Epithelial cell of proximal tubule (primary cell): ENCODE measurements at places on chromosomes 16 and 17.

DNA sequence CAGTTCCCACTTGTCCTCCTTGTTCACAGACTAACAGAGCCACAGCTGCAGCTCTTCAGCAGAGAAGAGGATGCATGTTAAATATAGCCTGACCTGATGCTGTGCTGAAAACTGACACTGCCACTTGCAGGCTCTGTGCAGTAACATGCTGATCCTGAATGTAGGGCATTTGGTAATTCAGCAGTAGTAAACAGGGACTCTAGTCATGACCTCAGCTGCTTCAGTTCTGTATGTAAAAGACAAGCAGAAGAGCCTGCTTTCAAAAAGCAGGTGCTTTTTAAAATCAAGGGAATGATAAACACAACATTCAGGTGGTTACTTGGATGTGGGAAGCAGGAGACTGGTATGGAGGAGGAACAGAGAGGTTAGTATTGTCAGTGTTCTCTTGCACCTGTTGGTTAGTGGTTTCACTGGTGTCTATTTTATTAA is 33.8 kb downstream of the ESRP2 start:
- DNase-seq = no peak

DNA sequence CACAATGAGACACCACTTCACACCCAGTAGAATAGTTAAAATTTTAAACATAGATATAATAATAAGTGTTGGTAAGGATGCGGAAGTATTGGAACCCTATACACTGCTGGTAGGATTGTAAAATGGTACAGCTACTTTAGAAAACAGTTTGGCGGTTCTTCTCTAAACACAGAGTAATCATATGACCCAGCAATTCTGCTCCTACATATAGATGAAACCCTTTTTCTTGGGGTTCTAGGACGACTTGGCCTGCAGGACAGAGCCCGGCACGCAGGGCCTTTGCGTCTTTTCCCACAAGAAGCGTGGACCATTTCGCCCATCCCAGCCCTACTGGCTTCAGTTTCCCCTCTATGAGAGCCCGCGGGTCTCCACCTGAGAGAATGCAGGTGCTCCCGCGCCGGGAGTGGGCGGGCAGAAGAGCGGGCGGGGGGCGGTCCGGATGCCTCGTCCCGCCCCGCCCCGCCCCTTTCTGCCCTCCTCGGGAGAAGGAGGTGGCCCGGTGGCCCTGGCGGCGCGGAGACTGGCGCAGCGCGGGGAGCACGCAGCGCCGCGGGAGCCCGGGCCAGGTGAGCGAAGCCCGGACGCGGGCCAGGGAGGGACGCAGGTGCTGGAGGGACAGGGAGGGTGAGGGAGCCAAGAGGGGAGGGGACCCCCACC is at the start of gene SDR42E2:
TSS of gene SDR42E2 (plus strand) at position 508 of the 657 bp plus-strand sequence. CDS start 3,077 bp downstream, outside the sequence.
- DNase-seq = no peak

DNA sequence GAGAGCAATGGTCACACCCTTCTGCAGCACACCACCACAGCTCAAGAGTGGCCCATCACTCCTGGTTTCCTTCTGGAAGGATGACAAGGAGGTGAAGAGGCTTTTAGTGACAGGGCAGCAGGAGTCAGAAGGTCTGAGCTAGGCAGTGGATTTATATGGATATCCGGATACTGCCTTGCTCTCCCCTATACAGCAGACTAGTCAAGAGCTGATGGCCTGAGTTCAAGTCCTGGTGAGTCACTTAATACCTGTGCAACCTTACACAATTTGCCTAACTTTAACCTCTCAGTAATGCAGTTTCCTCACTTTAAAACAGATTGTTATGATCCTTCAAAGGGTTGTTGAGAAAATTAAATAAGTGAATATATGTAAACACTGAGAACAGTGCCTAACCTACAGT is 22.9 kb downstream of the MYO18A start:
- no peak for DNase-seq

DNA sequence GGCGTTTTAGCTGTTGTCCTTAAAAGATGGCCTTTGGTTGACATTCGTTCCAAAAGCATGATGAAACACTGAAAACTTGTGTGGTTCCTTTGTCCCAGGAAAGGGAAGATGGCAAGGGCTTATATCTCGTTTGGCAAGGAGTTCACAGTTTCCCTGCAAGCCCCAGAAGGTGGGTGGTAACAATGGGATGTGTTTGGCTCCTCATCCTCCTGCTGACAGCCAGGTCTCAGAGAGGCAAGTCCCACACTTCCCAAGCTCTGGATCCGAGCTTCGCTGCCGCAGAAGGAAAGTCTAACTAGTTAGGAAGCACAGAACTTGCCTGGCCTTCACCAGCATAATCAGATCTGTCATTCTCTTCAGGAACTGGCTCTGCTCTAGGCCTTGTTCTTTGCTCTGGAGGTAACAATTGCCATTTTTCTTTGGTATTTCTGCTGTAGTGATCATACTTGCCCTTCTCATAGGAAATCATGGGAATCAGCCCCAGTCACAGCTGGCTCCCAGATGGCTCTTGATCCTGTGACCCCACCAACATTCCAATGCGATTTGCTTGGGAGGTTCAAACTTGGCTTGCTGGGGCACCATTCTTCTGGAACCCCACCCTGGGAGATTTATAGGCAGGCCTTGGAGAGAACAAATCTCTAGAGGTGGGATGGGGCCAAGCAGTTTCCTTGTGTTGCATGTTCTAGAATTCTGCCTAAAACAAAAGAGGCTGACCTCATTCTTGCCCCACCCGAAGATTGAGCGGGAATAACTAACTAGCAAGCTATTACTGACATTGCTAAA is 17.9 kb downstream of the KPNA2 start:
- DNase-seq = no peak

DNA sequence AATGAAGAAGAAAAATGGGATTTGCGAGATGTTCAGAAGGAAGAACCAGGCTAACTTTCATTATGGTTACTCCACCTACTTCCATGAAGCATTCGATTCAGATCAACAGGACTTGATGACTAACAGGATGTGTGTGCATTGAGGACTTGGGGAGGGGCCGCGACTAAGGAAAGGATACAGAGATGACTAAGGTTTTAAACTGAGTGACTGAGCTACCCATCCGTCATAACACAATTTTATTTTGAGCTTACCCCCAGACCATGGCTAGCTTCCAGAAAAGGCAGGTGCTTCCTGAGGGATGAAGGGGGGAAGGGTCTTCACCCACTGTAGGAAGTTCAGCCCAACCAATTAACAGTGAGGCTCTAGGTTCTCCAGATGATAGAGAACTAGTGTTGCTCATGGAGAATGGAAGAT is 2.5 kb upstream of the CDYL2 start:
- DNase-seq = no peak

DNA sequence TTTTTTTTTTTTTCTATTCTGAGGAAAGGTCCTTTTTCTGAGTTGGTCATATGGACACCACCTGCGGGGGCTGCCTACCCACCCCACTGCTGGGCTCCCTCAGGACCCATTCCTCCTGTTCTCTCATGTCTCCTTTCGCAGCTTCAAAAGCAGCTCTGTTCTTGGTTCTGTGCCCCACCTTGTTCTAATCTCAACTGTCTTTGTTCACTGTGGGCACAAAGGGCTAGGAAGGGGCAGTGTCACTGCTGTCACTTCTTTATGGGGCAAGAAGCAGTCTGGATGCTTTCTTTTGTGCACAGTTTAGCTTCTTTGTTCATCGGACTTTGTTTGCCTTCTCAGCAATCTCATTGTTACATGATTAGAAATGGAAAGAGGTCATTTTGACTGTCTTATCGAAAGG is 7.1 kb downstream of the GOSR2 start:
- no peak for DNase-seq

- no peak for DNase-seq
These were observed 28.0 kb upstream of the SPNS3 start for GRCh38 chr17:4405699-4406098.

DNA sequence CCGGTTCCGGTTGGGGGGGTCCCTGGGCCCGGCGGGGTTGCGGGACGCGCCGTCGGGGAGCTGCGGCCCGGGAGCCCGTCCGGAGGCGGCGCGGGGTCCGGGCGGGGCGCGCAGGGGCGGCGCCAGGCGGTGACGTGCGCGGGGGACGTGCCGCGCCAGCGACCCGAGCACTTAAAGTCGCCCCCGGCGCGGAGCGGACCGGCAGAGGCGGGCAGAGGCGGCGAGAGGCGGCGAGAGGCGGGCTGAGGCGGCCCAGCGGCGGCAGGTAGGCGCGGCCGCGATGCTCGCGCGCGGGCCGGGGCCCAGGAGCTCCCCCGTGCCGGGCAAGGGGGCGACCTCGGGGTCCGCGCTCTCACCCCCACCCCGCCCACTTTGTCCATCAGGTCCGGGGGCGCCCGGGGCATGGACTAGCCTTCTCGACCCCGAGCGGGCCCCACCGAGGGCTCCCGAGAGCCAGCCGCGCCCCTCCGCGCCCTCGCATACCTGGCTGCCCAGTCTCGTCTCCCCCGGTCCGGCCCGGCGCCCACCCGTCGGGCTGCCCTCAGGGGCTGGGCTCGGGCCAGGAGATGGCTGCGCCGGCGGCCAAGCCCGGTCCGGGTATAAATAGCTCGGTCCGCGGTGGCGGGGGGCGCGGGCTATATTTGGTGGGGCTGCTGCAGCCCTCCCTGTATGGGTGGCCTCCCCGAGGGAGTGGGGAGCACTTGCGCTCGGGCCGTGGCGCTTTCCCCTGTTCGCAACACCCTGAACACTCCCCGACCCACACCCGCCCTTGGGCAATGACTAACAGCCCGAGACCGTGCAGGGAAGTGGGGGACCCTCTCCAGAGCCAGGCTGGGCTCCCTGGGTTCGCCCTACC is at the start of gene SLC16A3:
TSS of gene SLC16A3 (plus strand) at position 201 of the 856 bp plus-strand sequence. CDS start 6,967 bp downstream, outside the sequence.
- no peak for DNase-seq

DNA sequence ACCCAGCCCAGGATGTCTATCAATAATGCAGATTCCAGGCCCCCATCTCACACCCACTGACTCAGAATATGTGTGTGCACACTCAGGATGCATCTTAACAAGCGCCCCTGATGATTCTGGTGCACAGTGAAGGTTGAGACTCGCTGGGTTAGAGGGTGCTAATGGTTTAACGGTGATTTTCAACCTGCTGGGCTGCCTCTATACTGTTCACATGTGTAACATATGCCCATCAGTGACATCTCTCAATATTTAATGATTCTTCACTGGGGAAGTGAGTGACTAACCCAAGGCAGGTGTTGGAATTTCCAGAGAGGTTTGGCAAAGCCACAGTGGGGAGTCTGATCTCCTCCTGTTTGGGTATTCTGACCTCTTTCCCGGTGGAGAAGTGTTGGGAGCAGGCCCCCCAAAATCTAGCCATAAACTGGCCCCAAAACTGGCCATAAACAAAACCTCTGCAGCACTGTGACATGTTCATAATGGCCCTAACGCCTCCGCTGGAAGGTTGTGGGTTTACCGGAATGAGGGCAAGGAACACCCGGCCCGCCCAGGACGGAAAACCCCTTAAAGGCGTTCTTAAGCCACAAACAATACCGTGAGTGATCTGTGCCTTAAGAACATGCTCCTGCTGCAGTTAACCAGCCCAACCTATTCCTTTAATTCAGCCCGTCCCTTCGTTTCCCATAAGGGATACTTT is 4.1 kb upstream of the DOC2B start:
- no peak for DNase-seq

DNA sequence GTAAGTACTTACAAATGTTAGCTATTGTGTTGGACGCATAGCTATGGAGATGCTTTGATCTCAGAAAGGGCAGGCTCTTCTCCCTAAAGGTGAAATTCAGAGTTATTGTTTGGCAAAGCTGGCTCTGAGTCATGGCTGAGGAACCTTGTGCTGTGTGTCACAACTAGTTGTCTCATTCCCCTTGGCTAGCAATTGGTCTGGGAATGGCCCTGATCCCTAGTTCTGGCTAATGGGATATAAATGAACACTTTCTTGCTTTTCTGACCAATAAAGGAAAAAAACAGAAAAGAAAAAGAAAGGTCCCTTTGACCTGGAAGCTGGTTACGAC is 210.6 kb downstream of the MAP2K4 start:
- DNase-seq = no peak

- DNase-seq = no peak
These were observed 3.9 kb downstream of the ABAT start for GRCh38 chr16:8678068-8678927.

DNA sequence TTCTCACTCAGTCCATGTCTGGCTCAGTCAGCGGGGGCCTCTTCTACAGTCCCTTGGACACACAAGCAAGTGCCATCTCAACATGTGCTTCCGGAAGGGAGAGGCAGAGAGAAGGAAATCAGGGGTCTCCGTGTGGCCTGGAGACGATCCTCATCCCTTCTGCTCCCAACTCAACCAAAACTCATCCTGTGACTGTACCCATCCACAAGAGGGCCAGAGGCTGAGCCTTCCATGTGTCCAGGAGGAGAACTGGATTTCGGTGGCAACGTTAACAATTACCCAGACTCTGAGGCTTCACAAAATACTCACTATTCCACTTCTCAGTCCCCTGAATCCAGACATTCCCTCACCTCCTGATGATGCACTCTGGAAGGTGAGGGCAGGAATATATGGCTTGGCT is 7.8 kb upstream of the ALOX12B start:
- no peak for DNase-seq

- no peak for DNase-seq
These were observed 127.0 kb downstream of the ABCC1 start for GRCh38 chr16:16076423-16076813.

GRCh38 chr16:56246051-56246817 is 54.9 kb downstream of the GNAO1 start:
- peak; percentile 37 for DNase-seq

DNA sequence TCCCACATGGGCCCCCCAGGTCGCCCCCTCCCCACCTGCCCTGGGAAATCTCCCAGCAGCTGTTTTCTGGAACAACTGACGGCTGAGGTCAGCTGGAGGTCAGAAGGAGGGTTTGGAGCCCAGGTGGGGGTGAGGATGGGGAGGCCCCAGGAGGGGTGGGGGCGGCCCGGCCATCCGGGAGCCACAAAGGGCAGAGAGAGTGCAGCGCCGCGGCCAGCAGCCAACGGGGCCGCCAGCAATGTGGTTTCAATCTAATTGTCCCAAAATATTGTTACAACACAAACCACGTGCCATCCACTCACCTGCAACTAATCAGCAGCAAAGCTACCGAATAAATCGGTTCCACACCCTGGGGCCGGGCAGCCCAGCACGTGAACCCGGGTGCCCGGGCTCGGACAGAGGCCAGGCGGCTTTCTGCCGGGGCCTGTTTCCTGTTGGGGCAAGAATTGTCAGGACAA is 28.3 kb upstream of the SLC38A10 start:
- no peak for DNase-seq

- peak; percentile 22 for DNase-seq
These were observed 181.2 kb upstream of the AXIN2 start for GRCh38 chr17:65742403-65743307.

DNA sequence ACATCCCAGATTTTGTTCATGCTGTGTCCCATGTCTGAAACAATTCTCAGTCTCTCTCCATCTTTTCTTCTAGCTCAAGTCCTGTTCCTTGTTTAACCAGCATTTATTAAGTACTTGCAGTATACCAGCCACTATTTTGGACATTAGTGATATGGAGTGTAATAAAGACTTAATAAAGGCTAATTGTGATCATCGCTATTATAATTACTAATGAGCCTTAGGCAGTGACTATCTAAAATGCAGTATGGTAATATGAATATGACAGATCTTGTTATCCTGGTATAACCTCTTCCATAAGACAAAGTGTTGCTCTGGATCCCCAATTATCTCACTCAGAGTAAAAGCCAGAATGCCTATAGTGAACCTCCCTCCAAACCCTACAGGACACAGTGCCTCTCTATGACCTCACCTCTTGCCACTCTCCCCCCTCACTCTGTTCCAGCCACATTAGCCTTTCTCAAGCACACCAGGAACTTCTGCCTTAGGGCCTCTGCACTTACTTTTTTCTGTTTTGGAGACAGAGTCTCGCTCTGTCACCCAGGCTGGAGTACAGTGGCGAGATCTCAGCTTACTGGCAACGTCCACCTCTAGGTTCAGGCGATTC is 1.8 kb upstream of the FLOT2 start:
- DNase-seq = no peak
